Suppressor macrophage treated with lipopolysaccharide for 1 hour (primary cell): ENCODE measurements at places on chromosomes 4 and X.

GRCh38 chr4:108850219-108850649 is 87.4 kb upstream of the ETNPPL start:
- DNase-seq: no peak

DNA sequence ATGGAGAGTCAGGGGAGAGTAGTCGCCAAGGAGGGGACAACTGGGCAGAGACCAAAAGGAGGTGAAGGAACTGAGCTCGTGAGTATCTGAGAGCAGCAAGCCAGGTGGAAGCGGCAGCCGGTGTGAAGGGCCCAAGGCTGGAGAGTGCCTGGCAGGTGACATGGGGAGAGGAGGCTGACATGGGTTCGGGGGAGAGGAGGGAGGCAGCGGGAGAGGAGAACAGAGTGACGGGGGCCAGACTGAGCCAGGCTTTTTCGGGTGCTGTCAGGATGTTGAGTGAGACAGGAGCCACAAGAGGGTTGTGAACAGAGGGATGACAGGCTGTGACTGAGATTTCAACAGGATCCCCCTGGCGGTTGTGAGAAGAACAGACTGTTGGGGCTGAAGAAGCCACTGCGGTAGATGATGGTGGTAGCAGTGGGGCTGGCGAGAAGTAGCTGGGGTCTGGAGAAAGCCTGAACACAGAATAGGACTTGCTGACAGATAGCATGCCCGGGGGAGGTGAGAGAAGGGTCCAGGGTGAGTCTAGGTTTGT is 5.7 kb downstream of the ELK1 start:
- peak; percentile 13 for DNase-seq

DNA sequence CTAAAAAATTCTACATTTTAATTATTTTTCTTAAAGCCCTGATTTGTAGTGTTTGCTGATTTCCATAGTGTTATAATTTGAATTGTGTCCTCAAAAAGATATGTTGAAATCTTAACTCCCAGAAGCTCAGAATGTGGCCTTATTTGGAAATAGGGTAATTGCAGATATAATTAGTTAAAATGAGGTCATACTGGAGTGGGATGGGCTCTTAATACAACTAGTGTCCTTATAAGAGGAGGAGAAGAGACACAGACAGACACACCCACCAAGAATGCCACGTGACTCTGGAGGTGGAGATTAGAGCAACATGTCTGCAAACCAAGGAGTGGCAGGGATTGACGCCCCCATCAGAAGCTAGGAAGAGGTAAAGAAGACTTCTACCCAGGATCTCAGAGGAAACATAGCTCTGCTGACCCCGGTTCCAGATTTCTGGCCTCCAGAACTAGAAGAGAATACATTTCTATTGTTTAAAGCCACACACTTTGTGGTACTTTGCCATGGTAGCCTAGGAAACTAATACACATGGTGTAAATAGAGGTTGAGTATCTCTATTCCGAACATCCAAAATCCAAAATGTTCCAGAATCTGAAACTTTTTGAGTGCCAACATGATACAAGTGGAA is 70.5 kb upstream of the IRF2 start:
- DNase-seq: peak; percentile 34

DNA sequence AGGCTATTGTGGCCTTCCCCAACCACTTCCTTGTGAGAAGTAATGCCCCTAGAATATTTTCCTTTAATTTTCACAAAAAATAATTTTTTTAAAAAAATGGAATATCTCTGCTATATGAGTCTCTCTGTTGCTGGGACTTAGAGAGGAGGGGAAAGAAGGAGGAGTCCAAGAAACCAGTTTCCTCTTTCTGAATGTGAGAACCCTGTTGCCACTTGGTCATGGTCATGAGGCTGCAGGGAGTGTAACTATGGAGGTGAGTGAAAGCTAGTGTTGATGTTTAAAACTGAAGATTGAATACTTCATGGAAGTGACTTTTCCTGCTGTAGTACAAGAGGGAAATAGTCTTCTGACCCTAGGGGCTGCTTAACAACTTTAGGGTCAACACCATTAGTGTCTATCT is 20.4 kb downstream of the KIAA1210 start:
- peak; percentile 52 for DNase-seq

GRCh38 chr4:185726931-185727330 is 85.1 kb downstream of the SORBS2 start:
- no peak for DNase-seq

GRCh38 chr4:77734928-77735327 is 84.2 kb downstream of the CNOT6L start:
- peak; percentile 86 for DNase-seq
